ENCODE measurements at places on chromosomes 1 and 21. TPM values are rescaled to one million over a fixed set of nuclear protein-coding genes. Genes with fewer than 3 reads are reported as not detected.

DNA sequence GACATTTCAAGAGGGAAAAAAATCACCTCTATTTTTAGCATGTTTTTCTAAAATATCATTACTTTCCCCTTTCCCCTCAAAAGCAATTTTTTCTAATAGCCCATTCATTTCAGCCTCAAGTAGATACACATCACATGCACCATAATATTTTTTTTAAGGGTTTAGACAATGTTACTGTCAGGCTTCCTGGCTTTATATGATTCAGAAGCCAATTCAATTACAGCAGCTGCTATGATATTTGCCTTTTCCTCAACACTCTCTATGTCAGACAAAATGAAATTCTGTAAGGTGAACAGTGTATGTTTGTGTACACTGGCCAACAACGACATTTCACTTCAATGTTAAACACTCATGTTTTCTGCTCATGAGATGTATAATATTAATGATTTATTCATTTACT is 46.5 kb downstream of the OMA1 start:
- DNase-seq = no peak

DNA sequence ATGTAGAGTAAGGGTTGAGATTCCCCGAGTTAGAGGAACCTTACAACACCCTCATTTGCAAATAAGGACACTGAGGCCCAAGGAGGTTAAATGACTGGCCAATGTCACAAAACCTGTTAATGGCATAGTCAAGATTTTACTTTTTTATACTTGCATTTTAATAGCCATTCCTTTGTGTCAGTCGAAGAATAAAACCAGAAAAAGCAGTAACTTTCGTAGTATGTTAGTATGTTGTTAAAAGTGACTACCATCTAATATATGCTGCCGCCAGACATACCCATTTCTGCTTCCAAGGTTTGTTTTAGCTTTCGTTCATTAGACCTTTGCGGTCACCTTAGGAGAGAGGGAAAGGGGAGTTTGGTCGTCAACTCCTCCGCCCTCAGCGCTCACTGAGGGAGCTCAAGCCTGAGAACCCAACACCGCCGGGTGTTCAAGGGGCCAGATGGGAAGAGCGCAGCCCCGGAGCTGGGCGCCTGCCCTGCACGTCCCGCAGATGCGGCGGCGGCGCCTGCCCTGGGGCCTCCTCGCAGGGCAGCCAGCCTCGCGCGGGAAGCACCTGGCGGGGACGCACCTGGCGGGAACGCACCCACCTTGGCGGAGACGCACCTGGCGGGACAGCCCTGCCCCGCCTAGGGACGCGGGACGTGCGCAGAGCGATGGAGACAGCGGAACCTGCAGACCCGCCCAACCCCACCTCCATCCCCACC is 466 bp downstream of the VPS26C start:
- no peak for DNase-seq

GRCh38 chr1:56191369-56191768 is 388.0 kb downstream of the PLPP3 start:
- no peak for DNase-seq

DNA sequence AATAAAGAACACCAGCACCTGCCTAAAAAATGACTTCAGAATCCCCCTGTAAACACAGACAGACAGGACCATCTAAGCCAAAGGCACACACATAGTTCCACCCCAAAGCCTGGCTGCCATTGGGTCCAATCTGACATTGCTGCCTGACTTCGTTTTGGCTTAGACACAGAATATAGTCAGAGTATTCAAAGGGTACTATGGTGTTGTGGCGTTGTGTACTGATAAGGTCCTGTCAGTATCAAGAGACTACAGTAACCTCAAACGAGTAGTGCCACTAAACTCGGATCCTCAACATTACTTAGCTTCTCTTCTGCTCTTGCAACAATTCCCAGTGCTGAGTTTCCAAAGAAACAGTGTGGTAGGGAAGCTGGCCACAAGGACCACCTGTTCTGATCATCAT is 169.3 kb upstream of the NR5A2 start:
- no peak for DNase-seq

DNA sequence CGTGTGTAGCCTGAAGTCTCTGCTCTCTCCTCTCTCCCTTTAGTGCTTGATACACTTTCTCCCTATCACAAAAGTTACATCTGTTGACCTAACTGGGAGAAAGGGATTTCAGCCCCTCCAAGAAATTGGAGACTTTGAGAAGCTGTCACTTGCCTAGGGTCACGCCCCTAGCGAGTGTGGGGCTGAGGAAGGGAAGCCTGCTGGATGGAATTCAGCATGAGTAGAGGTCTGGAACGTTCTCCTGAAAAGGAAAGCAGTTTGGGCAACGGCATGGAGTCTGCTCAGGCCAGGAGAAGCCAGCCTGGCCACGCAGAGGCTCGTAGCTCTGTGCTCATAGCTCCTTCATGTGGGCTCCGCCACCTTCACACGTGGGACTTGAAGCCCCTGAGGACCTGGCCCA is 22.4 kb downstream of the COL16A1 start:
- DNase-seq = no peak

- no peak for DNase-seq
Observed at GRCh38 chr1:22114083-22115012, 28.5 kb downstream of the WNT4 start.

DNA sequence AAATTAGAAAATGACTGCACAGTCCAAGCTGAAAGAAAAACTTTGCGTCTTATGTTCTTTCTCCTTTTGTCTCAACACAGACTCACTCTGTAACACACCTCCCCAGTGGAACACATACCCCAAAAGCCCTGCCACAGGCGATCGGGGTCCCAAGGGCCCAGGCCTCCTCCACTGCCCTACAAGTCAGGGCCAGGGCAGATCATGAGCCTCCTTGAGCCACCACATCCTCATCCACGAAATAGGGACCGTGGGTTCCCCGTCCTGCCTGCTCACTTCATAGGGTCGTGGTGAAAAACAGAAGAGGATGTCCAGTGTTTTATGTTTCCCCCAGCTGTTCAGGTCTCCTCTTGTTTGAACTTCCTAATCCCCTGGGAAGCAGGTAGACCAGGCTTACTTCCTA is 116.7 kb downstream of the KCNN3 start:
- DNase-seq = no peak

GRCh38 chr1:42928859-42929258 is 29.8 kb downstream of the SLC2A1 start:
- no peak for DNase-seq

DNA sequence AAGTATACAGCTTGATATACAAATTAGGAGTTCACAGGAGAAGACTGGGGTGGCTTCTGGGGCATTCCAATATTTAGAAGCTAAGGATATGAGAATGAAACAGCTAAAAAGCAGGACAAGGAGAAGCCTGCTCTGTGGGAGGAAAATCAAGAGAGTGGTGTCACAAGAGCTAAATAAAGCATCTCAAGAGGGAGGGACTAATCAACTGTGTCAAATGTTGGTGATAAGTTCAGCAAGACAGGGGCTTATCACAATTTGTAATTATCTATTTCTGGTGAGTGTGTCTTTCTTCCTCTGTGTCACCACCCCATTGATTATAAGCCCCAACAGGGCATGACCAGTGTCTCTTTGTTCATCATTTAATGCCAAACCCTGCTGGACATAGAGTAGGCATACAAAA is 295.8 kb upstream of the DUSP10 start:
- no peak for DNase-seq

GRCh38 chr21:27058673-27059605 is 92.1 kb upstream of the ADAMTS5 start:
- DNase-seq = no peak

DNA sequence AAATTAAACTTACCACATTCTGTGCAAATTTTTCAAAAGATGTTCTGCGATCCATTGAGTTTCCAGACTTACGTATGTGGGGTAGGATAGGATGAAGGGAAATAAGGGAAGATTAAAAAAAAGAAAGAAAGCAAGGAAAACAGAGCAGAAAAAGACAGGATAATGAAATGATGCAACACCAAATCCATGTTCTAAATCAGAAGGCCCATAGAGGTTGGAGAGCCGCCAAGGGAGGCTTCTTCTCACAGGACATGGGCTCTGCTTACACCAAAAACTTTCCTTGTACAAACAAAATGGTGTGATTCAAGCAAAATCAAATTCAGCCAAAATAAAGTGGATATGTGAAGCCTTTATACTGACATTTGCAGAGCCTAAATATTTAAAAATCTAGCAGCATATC is 189.5 kb upstream of the GREM2 start:
- DNase-seq = no peak

- no peak for DNase-seq
Observed at GRCh38 chr1:89908672-89909436, 86.1 kb upstream of the ZNF326 start.

GRCh38 chr1:224502459-224503160 is 68.0 kb upstream of the WDR26 start:
- no peak for DNase-seq

- DNase-seq = no peak
Observed at GRCh38 chr1:156755527-156755950, 4.1 kb upstream of the HDGF start.

USP33 gene
- 38.4 TPM for total RNA-seq

NUAK2 gene
- total RNA-seq = 0.41 TPM

TCEA3 gene
- total RNA-seq = 5.6 TPM

MTOR gene
- total RNA-seq = 44.5 TPM

LORICRIN gene
- total RNA-seq = not detected

CALML6 gene
- 0.32 TPM for total RNA-seq

PODN gene
- not detected for total RNA-seq

FAM72C gene
- 16.9 TPM for total RNA-seq

RAB3GAP2 gene
- total RNA-seq = 60.7 TPM

LMOD1 gene
- not detected for total RNA-seq

All from activated T-helper 2 cell treated with anti-CD3 and anti-CD28 coated beads, Interferon-gamma antibody, Interleukin-2, Interleukin-4, amounts not matched to agents 10 μg/mL and 5 μg/mL and 100 μg/mL, durations not matched to agents 14 hours and 24 hours and 36 hours (primary cell).